ENCODE measurements at places on chromosomes 3 and 15. TPM values are rescaled to one million over a fixed set of nuclear protein-coding genes. Genes with fewer than 3 reads are reported as not detected.

Gene ADAMTS17
- 4.0 TPM for total RNA-seq

- ATAC-seq: no peak
These were observed 25.7 kb downstream of the LIPC start for GRCh38 chr15:58457466-58457965.

Gene AGBL1
- not detected for total RNA-seq

Gene SHC4
- total RNA-seq: not detected

Gene SKOR1
- total RNA-seq: 0.08 TPM

DNA sequence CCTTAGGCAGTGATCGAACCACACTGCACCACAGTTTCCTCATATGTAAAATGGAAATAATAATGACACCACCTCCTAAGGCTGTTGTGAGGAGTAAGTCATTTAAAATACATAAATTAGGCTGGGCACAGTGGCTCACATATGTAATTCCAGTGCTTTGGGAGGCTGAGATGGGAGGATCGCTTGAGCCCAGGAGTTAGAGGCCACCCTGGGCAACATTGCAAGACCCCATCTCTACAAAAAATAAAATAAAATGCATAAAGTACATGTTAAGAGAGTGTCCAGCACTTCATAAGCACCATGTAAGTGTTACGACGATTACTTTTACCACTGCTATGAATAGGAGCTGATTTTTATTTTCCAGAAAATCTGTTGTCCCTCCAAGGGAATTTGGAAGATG is 440.0 kb downstream of the FOXP1 start:
- no peak for ATAC-seq

GRCh38 chr3:128455786-128456748 is 10.6 kb downstream of the DNAJB8 start:
- no peak for ATAC-seq

Gene STRC
- not detected for total RNA-seq

GRCh38 chr15:44195151-44195740 is at the start of gene FRMD5:
Gene FRMD5 (minus strand): TSS chr15:44195271.
- peak; percentile 98 for ATAC-seq

DNA sequence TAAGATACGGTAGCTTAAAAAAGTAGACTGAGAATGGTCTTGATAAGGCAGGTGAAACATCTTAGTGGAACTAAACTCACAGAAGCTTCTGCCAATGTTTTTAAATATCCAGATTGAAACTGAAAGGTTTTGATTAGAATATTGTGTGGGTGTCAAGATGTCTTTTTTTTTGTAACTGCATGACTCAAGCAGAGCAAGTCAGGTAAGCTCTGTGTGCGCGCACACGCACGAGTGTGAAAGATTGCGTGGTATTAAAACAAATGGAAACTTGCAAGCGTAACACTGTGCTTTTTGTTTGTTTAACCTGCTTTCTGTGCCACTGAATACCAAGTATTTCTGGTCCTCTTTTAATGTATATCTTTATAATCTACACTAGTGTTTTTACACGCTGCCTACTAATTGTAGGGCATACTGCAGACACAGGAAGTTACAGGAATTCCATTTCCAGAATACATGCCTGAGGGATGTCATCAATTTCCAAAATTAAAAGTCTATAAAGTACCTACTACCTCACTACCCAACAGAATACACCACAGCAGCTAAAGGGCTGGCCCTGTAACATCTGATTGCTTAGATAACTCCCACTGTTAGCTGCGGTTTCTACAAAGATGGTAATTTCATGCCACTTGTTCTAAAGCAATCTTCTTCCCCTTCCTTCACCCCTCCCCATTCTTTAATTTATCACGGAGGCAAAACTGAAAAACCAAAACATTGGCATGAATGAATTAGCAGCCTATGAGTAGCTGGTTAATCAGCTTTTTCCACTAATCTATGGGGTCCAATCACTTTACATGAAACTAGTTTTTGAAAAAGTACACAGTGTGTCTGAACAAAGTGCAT is 472.8 kb downstream of the SHQ1 start:
- no peak for ATAC-seq

DNA sequence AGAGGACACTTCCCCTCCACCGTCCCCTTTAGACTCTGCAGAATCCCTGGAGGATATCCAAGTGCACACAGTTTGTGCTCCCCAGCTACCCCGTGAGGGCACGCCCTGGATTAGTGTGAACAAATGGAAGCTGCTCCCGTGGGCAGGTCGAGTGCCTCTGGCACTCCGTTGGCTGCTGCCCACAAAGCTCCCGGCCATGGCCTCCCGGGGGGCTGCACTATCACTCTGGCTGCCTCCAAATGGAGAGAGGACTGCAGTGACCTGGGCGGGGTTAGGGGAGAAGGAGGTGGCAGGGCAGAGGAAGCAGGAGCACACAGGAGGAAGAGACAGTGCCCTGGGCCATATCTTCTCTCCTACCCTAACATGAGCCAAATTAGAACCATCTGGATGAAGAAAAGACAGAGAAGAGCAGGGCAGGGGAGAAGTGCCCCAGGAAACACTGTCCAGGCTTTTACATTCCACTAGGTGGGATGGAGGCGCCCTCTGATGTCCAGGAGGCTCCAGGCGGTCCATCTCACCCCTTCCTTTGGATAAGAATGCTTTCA is 29.4 kb upstream of the ACAD9 start:
- ATAC-seq: no peak

Gene FETUB
- total RNA-seq: not detected

GRCh38 chr3:51982352-51982837 is 940 bp upstream of the ACY1 start:
- ATAC-seq: peak; percentile 23

- no peak for ATAC-seq
These were observed 28.6 kb upstream of the NDUFB4 start for GRCh38 chr3:120567370-120568201.

- ATAC-seq: peak; percentile 6
These were observed 1.7 kb downstream of the B3GNT5 start for GRCh38 chr3:183254487-183255347.

Gene C3orf62
- 4.5 TPM for total RNA-seq

Gene PARP15
- 0.56 TPM for total RNA-seq

GRCh38 chr3:122615303-122615702 is 37.9 kb downstream of the PARP15 start:
- no peak for ATAC-seq

Gene CYP1A2
- total RNA-seq: not detected

- no peak for ATAC-seq
These were observed 681.4 kb downstream of the MCTP2 start for GRCh38 chr15:94912760-94913159.

GRCh38 chr3:152395764-152396163 is 127.0 kb downstream of the MBNL1 start:
- no peak for ATAC-seq

Gene GPR149
- not detected for total RNA-seq

Gene NR2F2
- total RNA-seq: 6.9 TPM
